ENCODE measurements at places on chromosomes 1 and 21.

- DNase-seq = no peak
Measured at GRCh38 chr1:21852282-21853130, 40.4 kb downstream of the LDLRAD2 start.

- no peak for DNase-seq
Measured at GRCh38 chr1:40687059-40687458, 4.4 kb upstream of the NFYC start.

- DNase-seq = no peak
Measured at GRCh38 chr1:84700070-84700469, 9.8 kb upstream of the SSX2IP start.

- DNase-seq = no peak
Measured at GRCh38 chr1:28735961-28736449, 735 bp upstream of the YTHDF2 start.

GRCh38 chr1:48523558-48523957 lies 51.6 kb upstream of the SPATA6 start:
- no peak for DNase-seq

All from fibroblast of pulmonary artery (primary cell).